ENCODE measurements at places on chromosomes 11 and 22.
A peak's percentile ranks its signal among the peaks of the same experiment; 100 is the strongest.

GRCh38 chr22:22061085-22062077 lies 78.8 kb upstream of the TOP3B start:
- DNase-seq, result peak; percentile 21

- peak; percentile 85 for DNase-seq
These were observed 45.8 kb downstream of the PLAAT5 start for GRCh38 chr11:63445118-63445517.

DNA sequence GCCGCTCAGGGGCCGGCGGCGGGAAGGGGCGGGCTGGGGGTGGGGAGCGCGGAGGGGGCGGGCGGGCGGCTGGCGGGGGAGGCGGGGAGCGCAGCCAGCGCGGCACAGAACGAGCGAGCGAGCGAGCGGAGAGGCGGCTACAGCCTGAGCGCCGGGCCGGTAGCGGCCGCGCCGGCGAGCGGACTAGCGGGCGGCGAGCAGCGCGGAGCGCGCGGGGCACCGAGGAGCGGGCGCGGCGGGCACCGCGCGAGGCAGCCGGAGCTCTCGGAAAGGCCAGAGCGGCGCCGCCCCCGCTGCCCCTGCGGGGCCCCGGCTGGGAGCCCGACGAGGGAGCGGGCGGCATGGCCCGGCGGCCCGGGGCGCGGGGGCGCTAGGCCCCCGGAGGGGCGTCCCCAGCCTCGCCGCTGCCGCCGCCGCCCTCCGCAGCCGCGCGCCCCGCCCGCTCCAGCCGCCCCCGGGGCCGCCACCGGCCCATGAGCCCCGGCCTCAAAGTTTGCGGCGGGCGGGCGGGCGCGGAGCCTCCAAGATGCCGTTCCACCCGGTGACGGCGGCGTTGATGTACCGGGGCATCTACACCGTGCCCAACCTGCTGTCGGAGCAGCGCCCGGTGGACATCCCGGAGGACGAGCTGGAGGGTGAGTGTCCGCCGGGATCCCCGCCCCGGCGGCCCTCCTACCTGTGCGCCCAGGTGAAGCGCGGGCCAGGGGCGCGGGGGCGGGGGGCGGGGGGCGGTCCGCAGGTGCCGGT lies at the start of gene CABP7:
TSS of gene CABP7 (plus strand) at position 105 of the 747 bp plus-strand sequence. CDS start at position 527, 422 bp downstream.
- DNase-seq, result no peak

DNA sequence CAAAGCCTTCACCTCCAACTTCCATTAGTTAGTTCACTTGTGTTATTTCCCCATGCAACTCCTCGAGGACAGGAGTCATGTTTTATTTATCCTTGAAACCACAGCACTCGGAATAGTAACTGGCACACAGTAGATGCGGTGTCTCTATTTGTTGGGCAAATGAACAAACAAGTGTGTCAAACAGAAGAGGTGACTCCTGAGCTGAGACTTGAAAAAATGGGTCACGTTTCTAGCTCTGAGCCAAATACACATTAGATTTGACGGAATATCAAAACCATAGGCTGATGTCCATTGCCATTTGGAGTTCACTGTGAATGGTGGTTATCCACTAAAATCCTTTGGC lies 68.9 kb downstream of the C11orf91 start:
- no peak for DNase-seq

DNA sequence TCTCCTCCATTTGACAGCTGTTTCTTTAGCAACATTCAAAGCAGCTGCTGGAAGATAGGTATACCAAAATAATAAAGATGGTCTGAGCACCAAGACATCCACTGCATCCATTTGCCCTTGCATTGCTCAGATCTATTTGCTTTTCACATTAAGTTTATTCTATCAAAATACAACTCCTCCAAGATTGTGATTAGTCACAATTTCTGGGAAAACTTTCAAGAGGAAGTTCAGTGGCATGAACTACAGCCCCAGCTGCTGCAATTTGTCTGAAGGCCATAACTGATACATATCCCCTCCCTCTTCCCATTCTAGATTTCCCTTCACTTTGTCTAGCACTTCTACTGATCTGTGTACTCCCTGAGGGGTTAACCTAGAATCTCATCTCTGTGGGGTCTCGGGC lies 117.5 kb upstream of the CEP126 start:
- DNase-seq, result no peak

DNA sequence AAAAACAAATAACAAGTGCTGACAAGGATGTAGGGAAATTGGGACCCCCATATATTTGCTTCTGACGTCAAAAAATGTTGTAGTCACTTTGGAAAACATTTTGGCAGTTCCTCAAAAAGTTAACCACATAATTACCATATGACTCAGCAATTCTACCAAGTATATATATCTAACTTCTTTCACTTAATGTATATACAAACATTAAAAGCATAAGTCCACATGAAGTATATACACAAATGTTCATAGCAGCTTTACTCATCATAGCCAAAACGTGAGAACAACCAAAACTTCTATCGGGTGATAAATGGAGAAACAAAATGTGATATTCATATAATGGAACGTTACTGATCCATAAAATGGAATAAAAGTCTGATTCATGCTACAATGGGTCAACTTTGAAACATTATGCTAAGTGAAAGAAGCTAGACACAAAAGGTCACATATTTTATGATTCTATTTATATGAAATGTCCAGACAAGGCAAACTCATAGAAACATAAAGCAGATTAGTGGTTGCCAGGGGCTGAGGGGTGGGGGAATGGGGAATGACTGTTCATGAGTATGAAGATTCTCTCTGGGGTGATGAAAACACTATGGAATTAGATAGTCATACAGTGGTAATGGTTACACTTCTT lies 48.7 kb upstream of the TEAD1 start:
- no peak for DNase-seq

DNA sequence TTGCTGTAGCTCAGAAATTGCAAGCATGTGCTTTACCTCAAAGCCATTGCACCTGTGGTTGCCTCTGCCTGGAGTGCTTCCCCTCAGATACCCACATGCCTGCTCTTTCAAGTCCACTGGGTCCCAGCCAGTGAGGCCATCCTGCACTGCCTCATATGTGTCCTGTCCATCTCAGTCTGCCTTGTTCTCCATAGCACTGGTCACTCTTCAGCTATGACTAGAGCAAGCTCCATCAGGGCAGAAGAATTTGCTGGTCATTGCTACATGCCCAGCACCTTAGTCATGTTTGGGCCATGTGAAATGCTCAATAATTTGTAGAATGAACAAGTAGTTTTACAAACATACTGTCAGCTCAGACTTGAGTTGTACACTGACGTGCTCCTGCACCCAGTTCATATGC lies 64.4 kb upstream of the HORMAD2 start:
- no peak for DNase-seq

- DNase-seq, result no peak
These were observed 14.6 kb upstream of the TMEM123 start for GRCh38 chr11:102467080-102467708.

DNA sequence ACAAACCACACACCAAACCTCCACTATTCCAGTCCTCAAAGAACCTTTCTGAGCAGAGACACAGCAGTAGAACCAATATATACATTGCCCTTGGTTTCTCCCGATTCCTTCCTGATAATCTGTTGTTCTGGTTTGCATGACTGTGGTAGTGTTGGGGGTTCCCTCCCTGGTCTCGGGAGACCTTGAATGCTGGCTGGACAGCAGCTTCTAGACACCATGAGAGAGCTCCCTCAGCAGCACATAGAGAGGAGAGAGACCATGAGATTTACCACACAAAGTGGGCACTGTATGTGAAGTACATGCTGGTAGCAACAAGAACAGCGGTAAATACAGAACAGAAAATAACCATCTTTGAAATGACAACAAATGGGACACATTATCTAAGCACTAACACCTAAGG lies 2.6 kb downstream of the C11orf91 start:
- no peak for DNase-seq

- DNase-seq, result no peak
These were observed 58.7 kb upstream of the NCAM1 start for GRCh38 chr11:112902361-112903011.

GRCh38 chr11:94595076-94595475 lies 27.9 kb downstream of the PIWIL4 start:
- DNase-seq, result no peak

GRCh38 chr11:680476-680875 lies 14.5 kb downstream of the DEAF1 start:
- DNase-seq, result no peak

DNA sequence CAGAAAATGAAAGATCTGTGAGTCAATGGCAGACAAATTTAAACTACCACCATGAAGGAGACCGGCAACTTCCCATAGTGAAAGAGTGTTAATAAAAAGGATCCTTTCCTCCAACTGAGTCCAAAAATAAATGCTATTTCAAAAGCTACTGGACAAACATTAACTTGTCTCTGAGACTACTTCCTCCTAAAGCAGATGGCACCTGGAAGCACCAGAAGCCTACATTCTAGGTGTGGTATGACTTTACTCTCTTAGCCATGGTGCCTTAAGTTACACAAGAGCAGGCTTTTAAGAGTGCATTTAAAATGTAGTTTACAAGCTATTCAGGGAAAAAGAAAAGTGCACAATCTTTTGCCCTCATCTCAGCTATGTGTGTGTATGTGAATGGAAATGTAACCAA lies 2.5 kb downstream of the ARHGAP32 start:
- DNase-seq, result no peak

DNA sequence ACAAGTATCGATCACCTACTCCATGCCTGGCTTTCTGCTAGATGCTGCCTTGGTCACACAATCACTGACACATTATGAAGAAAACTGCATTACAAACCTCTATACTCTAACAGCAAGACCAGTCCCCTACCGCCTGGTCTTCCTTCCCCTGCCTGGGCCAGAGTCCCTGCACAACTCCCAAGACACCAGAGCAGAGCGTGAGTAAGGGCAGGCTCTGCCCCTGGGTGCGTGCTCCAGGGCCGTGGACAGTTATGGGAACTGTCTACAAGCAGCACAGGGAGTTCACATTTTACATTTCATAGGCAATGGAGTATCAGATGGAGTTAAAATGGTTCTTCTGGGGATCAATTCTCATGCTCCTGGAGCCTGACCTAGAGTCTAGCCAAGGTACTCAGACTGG lies 6.5 kb downstream of the FZD4 start:
- DNase-seq, result no peak

DNA sequence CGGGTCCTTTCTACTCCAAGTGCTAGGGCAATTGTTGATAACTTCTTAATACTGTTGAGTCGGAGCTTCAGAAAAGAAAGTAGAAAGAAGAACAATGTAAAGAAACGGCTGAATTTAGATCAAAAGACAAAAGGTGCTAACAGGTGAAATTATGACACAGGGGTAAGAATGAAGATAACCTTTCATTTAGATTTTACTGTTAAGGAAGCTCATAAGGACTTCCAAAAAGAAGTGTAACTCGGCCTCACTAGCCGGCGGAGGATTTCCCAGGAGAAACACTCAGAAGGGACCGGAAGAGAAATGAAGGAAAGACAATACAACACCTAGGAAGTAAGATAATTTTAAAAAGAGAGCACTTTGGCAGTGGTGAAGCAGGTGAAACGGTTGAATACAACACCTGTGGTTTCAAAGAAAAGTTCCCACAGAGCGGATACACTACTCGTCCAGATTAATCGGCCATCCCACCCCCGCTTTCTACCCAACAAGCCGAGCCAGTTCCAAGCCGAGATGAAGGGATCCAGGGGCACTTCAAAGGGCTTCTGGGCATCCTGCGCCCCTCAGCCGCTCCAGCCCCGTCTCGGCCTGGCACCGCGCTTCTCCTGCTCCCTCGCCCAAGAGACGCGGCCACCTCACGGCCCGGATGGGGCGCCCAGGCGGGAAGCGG lies 737 bp downstream of the PPP2R1B start:
- no peak for DNase-seq

DNA sequence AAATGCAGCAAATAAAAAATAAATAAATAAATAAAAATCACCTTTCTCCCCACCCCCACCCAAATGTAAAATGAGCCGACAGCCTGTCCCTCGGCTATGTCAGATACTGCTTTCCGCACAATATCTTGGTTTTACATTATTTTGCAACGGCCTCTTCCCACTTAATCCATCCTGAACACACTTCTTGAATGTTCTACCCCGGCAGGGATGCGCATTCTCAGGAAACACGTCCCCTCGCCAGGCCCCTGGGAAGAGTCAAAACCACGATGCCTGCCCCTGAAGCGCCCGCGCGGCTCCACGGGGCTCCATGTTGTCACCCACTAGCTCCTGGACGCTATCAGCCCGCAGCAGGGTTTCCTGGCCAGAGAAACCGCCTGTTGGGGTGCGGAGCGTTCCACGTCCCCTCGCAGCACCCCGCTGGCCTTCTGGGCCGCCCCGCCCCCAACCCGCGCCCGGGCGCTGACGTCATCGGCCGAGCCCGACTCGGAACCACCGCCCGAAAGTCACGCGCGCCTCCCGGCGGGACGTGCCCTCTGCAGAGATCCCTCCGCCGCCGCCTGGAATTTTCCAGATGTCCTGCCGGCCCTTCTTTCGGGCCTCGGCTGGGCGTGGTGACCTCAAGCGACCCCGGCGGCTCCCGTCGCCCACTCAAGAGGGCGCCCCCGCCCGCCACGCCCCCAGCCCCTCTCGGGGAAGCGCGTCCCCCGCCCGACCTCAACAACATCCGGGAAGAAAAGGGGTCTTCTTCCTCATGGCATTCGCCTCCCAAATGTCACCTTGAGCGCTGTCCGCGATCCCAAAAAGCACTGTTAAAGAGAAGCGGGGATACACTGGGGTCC lies 585 bp upstream of the NEAT1 start:
- DNase-seq, result peak; percentile 97

DNA sequence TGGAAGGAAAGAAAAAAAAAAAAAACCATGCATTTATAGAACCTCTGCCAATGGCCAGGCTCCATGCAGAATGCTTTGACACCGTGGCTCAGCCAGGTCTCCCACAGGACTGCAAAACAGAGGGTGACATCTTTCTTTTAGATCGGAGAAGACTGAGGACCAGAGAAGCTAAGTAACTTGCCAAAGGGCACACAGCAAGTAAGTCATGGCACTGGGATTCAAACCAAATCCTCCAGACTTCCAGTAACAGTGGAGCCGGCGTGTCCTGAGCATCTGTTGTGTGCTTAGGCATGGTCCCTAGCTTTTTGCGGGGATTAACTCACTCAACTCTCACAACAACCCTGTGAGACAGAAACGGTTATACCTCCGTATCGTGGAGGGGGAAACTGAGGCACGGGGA lies 20.7 kb downstream of the MGAT3 start:
- DNase-seq, result no peak

DNA sequence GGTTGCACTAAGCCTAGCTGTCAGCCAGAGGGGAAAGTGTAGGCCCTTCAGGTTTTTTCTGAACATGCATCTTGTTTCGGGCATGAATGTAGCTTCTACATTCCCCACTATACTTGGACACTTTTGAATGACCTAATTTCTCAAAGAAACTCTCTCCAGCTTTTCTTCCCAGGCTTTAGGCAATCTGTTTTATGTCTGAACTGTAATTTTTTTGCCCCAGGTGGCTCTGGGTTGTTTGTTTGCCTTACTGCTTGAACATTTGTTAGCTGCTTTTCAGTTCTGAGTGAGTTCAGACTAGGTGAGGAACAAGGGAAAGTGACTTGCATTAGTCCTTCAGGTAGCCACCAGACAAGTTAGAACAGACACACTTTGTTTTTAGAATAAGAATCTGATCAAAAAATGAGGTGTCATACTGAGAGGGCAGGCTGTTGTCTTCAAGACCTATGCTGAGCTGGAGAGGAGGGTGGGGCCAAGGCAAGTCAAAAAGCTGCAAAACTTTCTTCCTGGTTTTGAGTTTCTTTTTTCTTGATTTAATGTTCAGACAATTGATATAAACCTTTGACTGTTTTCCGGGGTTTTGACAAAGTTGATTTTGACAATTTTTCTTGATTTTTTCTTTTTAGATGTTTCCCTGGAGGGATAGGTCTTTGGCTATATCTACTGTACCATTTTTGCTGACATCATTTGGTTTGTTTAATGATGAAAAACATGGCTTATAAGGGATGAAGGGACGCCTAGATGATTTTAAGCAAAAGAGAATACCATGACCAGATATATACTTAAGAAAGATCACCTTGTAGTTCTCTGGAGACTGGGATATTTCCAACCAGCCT lies 182.8 kb downstream of the WNT11 start:
- no peak for DNase-seq

Measured in skin of body (tissue), 3 donors.